ENCODE measurements at places on chromosomes 2 and 18. TPM values are rescaled to one million over a fixed set of nuclear protein-coding genes. Genes with fewer than 3 reads are reported as not detected.

GALNT5 gene
- not detected for total RNA-seq

TLX2 gene
- not detected for total RNA-seq

HOXD13 gene
- total RNA-seq, result not detected

KYNU gene
- not detected for total RNA-seq

GYPC gene
- 773 TPM for total RNA-seq

Data from lung microvascular endothelial cell (primary cell).